Breast epithelium (tissue), 4 donors: ENCODE measurements at places on chromosomes 12 and 14.
A peak's percentile ranks its signal among the peaks of the same experiment; 100 is the strongest.

DNA sequence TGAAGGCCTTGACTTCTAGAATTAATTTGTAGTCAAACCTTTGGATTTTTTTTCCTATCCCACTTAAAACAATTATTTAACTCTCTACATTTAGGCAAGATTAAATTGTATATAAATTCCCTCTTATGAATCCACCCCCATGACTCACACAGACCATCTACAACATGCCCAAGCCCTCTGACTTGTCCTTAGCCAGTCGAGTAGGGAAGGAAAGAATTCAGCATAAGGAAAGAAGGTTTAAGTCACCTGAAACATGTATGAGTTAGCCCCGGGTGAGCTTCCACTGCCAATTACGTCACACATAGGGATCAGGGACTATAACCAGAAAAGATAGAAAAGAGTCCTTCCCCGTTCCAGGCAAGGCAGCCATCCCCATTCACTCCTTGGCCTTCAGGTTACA, 14.9 kb upstream of the RESF1 start:
- no peak for DNase-seq

- DNase-seq: no peak
Observed at GRCh38 chr12:94671917-94672316, 21.6 kb upstream of the TMCC3 start.

DNA sequence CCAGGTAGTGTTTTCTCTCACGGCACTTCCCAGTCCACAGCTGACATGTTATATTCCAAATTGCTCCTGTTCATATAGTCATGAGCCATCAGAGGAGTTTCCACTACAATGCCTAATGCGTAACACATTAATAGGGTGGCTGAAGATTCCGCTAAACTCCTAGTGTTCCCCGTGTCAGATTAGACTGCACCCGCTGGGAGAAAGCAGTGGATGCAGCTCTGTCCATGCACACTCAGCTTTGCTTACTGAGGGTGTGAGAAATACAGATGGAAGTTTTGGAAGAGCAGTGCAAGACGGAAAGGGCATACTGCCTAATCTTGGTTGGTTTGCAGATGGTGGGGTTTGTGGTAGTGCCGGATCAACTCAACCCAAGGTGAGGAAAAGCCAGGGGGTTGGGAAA, 5.6 kb downstream of the PPP1R3E start:
- no peak for DNase-seq

GRCh38 chr14:20775043-20775442, 6.0 kb upstream of the RNASE6 start:
- no peak for DNase-seq

GRCh38 chr12:1256991-1257390, 266.0 kb downstream of the ERC1 start:
- no peak for DNase-seq

GRCh38 chr12:107515446-107515958, 170.1 kb upstream of the PWP1 start:
- DNase-seq: peak; percentile 28

DNA sequence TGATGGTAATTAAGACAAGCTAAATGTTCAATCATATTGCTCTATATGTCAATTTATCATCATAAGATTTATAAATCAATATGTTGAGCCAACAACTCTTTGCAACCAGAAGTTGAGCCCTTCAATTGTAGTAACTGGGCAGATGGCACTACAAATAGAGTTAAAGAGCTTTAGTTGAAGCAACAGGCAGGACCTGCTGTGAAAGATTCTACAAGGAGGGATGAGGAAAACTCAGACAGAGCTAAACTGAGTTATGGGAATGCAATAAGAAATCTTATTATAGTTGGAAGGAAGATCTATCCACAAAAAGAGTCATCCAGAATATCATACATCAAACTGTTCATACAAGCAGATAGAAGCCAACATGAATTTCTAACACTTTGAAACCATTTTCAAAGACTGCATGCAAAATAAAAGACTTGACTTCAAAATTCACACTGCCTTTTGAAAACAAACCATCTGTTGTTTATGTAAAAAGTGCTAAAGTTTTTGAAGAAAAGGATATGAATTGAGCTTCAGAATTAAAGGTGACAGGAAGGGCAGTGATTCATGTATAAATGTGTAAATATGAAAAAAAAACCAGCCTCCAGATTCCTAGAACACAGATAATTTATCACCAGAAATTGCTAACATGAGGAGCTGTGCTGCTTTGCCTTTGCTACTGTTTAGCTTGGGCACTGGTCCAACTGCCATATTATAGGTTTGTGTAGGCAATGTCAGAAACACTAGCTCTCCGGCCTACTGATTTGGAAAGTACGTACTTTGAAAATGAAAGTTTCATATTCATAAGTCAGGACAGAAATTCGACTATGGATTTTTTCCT, 133.2 kb downstream of the SLC35F4 start:
- no peak for DNase-seq

GRCh38 chr14:32703183-32703621, 235.5 kb upstream of the NPAS3 start:
- DNase-seq: no peak

GRCh38 chr12:92942905-92943304, 13.8 kb upstream of the EEA1 start:
- no peak for DNase-seq

- no peak for DNase-seq
Observed at GRCh38 chr14:65387171-65387570, 25.4 kb upstream of the FUT8 start.

DNA sequence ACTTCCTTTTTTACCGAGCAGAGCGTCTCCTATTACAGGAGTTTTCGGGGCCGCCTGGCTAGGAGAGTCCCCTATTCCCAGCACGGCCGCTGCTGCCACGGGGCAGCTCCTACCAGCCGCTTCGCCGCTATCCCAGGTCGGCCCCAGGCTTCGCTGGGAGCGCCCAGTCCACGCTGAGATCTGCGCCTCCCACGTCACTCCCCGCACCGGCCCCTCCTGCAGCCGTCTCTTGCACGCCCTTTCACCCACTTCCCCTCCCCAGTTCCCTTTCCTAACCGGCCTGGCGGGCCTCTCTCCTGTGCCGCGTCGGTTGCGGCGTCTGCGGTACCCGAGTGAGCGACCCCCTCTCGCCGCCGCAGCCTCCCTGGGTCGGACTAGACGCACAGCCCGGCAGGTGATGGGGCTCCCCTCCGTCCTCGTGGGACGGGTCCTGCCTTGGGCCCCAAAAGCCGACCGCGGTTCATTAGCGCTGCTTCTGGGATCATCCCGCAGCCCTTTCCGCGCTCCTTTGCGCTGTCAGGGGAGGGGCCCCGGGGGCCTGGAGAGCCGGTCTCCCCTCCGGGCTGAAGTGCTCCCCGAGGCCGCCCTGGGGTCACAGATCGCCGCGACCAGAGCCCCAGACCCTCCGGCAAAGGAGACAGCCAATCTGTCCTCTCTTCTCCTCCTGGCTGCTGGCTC, 1318.4 kb downstream of the TMEM121 start:
- no peak for DNase-seq

GRCh38 chr12:18700271-18700670, 37.5 kb downstream of the PLCZ1 start:
- no peak for DNase-seq

DNA sequence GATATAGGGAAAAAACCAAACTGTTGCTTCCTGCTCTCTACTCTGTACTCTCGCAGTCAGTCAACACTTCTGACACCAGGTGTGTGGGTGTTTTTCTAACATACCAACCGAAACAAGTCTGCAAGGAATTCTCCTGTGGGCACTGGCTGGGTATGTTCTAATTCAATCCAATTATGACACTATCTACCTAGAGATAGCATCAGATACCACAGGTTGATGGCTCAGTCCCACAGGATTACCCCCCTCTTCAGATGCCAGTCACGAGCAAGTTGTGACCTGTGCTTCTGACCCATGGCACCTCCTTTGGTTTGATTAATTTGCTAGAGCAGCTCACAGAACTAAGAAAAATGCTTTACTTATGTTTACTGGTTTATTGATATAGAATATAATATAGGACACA, 78.3 kb downstream of the DYRK2 start:
- no peak for DNase-seq

- no peak for DNase-seq
Observed at GRCh38 chr12:10554228-10554755, 48.6 kb downstream of the EIF2S3B start.

- no peak for DNase-seq
Observed at GRCh38 chr12:39378341-39378740, 64.6 kb downstream of the KIF21A start.
